Adipocyte (in vitro differentiated cells): ENCODE measurements at places on chromosomes 6 and 20.

GRCh38 chr20:62878244-62879038 is 16.8 kb upstream of the TCFL5 start:
- DNase-seq: no peak

DNA sequence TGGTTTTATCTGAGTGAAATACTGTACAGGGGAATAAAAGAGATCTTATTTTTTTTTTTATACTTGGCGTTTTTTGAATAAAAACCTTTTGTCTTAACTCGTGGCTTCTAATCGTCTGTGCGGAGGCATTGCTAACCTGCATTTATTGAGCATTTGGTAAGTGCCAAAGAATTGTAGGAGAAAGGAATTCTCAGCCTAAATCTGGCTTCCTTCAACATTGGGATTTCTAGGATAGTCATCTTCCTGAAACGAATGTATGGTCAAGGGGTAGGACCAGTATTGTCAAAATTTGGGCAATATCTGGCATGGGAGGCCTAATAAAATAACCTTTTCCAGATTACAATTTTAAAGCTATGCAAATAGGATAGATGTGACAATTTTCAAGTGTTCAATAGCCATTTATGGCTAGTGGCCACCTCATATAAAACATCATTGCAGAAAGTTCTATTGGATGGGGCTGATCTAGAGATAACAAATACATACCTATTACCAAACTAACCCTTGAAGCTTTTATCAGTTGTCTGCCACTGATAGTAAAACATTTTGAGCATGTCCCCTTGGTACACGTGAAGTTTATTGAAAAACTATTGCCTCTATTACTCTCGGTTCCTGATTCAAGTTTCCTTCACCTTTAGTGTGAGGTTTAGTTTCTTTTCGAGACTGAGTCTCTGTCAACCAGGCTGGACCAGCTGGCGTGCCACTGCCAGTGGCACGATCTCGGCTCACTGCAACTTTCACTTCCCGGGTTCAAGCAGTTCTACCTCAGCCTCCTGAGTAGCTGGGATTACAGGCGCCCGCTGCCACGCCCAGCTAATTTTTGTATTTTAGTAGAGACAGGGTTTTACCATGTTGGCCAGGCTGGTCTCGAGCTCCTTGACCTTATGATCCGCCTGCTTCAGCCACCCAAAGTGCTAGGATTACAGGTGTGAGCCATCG is 5.6 kb downstream of the PIM1 start:
- DNase-seq: no peak

GRCh38 chr6:111743862-111744692 is 129.2 kb downstream of the FYN start:
- DNase-seq: no peak

- DNase-seq: no peak
Observed at GRCh38 chr6:104940238-104940892, 16.5 kb upstream of the LIN28B start.

DNA sequence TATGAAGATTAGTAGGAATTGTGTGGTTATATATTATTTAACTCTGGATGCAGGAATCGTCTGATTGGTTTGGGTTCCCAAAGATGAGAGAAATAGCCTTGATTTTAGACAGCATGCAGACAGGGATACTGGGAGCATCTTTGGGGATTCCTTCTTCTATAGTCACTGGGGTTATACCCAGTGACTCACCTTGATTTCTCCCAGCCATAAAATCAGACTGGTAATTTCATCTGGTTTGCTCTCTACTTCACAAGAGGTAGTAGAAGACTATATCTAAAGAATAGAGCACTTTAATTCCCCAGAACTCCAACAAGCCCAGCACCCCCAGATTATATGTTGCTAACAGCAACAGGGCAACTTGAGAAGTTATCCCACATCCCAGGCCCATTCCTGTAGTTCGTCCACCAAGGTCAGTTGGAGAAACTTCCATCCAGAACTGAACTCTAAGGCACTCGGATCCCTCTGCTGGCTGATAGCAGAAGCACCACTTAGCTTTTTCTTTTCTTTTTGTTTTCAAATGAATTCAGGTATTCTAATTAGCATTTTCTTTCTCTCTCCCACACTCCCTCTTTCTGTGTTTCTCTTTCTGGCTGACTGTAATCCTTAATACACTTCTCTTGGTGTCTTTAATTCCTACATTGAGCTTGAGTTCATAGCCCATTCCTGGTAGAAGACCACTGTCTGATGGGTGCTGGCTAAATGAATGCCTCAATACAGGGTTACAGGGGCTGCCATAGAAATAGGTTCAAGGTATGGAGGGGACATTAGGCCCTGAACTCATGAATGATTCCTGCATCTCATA is 20.4 kb upstream of the EFHC1 start:
- DNase-seq: peak; percentile 81

- DNase-seq: peak; percentile 86
Observed at GRCh38 chr6:122789182-122790027, at the start of gene SMPDL3A. TSS of gene SMPDL3A (plus strand) at chr6:122789258. CDS start at chr6:122789347, 89 bp downstream.

DNA sequence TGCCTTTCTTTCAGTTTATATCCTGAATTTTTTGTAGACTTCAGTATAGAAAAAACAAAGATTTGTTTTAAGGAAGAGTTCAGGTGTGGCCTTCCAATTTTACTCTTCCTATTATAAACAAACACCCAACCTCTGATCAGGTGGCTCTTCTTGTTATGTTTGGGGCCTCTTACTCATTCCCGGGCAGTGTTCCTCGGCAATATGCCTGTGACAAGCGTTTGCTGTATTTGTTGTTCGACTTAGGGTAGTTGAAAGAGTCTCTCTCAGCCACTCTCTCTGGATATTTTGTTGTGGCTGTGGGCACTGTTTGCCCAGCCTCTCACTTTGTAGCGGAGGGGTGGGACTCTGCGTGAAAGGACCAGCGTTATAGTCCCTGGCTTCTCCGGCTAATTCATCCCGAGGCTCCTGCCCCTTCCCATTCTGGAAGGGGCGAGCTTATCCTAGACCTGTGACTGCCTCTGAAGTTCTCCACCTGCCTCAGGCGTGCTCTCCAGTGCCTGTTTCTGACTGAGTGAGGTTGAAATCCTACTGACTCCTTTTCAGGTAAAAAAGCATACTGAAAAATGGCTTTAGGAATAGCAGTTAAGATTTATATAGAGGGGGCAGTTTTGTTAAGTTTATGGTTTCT is 97.4 kb downstream of the PLCB4 start:
- DNase-seq: no peak

- no peak for DNase-seq
Observed at GRCh38 chr6:165725201-165725600, 62.2 kb upstream of the PDE10A start.

- no peak for DNase-seq
Observed at GRCh38 chr6:127834136-127834535, 66.7 kb downstream of the THEMIS start.

DNA sequence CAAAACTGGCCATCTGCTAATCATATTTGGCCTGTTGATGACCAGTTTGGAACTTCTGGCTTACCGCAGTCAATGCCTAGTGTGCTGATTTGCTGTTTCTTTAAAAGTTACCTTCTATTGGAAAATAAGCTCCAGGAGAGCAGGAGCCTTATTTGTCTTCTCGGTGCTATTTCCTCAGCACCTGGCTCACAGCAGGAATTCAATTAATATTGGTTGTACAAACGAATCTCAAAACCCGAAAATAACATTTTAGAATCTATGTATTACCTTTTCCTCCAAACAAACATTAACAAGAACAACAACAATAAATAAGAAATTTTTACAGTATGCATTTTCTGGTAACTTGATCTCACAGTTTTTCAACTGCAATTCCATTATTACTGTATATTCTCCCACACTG is 1080.7 kb upstream of the MAP3K7 start:
- no peak for DNase-seq

- no peak for DNase-seq
Observed at GRCh38 chr20:44656448-44656847, 4.9 kb upstream of the ADA start.

DNA sequence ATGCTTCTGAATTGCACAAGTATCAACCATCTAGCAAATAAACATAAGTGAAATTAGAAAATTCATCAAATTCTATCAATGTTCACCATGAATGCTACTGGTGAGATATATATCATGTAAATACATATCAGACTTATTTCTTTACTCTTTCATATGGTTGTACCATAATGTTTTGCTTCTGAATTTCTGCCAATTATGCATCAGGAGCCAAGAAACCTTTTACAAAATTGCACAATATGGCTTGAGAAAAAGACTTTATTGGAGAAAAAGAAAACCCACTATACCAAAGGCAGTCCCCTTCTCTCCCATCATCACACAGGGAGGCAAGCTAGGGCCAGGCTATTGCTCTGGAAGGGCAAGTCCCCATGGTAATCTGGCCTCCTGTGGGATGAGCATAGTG is 402.6 kb downstream of the C6orf118 start:
- DNase-seq: no peak

GRCh38 chr6:168858926-168859325 is 394.7 kb downstream of the THBS2 start:
- no peak for DNase-seq

DNA sequence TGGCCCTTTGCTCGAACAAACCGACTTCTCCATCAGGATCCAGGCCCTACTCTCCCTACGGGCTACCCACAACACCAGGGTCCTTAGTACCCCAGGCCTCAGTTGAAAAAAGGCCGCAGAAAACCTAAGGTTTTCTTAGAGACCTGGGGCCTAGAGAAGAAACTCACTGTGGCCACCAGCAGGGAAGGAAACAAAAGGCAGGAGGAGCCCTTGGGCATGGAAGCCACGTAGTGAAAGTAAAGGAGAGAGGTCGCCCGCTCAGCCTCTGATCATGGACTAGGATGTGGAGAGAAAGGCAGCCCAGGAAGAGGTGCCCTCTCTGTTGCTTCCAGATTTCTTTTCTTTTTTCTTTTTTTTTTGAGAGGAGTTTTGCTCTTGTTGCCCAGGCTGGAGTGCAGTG is 31.5 kb downstream of the CPNE5 start:
- no peak for DNase-seq

DNA sequence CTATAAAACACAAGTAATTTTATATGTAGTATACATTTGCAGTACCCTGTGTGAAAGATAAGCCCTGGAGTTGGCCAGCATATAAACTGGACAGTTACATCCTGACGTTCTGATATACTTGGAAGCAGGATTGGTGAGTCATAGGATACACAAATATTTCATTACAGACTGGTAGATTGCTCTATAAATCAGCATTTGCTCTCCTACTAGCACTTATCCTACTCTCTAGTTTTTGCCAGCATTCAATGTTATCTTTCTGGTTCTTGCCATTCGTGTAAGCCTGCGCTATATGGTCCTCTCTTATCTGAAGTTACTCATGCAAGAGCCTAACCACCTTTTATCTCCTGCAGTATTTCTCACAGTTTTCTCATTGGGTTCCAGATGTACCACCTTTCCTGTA is 680.2 kb upstream of the MMS22L start:
- DNase-seq: no peak

DNA sequence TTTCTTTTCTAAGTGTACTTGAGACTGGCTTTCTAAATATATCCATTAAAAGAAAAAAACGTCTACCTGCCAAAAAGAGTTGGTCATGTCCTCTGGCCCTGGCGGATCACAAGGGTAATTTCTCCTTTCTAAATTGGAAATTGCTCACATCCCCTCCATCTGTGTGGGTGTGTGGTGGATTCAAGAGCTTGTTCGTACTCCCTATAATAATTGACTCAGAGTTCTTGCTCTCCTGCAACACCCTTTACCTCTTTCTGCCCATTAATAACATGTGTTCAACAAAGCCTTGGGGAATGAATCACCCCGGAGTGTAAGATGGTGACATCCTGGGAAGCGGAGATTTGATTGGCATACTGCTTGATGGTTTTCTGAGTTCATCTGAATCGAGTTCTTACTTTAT is 263.8 kb downstream of the ALDH8A1 start:
- DNase-seq: no peak

DNA sequence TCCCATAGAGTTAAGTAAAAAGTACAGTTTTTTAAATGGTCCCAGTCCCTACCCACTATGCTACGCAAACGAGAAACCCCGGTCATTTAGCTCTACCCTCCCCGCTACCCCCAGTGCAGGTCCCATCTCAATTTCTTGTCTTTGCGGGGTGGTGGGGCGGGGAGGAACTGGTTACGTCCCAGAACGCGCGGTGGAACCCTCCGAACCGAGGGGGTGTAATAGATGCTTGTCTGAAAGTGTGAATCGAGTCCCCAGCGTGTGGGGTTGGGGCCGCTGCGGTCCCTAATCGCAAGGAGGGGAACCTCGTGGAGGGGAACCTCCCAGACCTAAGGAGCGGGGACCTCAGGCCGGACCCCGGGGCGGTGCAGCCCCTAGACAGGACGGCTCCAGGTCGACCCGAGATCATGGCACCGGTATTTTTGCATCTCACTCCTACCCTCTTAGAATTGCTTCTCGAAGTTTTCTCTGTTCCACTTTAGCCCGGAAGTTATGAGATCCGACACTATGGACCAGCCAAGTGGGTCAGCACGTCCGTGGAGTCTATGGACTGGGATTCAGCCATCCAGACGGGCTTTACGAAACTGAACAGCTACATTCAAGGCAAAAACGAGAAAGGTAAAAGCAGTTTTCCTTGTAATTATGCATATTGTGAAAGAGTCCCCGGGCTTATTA is 779 bp downstream of the HEBP2 start:
- DNase-seq: peak; percentile 52

DNA sequence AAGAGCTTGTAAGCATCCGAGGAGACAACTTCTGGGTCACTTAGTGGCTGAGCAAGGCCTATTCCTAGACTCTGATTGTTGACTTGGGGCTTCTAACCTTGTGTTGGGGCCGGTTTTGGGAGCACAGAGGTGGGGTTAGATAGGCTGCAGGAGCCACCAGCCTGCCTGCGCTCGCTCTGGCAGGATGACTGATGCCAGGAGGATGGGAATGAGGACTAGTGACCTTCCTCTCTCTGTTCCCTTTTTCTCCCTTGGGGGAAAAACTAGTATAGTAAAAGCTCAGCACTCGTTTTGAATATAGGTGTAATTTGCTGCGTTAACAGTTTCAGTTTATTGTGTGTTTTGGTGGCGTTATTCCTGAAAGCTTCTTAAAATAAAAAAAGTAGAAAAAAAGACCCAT is 141.5 kb downstream of the ARID1B start:
- DNase-seq: no peak

GRCh38 chr20:22491194-22491505 is 93.2 kb downstream of the FOXA2 start:
- DNase-seq: no peak

GRCh38 chr6:41524634-41525011 is 21.6 kb upstream of the FOXP4 start:
- no peak for DNase-seq

GRCh38 chr6:104607501-104607900 is 252.2 kb downstream of the HACE1 start:
- no peak for DNase-seq

DNA sequence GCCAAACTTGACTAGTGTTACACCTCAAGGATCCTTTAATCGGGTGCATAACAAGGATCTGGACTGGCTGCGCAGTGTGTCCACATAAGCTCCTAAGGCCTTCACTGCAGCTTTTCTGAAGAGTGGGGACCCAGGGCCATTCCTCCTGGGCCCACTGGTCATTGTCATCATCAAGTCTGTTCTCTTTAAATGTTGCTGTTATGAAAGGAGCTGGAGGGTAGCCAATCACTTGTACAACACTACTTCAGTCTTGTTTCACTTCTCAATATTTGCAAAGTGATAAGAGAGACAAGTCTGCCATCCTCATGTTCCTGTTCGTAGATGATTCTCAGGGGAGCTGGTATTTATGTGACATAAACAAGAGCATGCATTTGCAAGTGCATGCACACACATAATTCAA is 149.8 kb downstream of the SYNDIG1 start:
- no peak for DNase-seq

GRCh38 chr6:24419526-24419925 is 16.8 kb downstream of the MRS2 start:
- no peak for DNase-seq

GRCh38 chr20:53654932-53655624 is 61.4 kb upstream of the ZNF217 start:
- DNase-seq: no peak

GRCh38 chr20:33169176-33169794 is 1.3 kb downstream of the BPIFA2 start:
- DNase-seq: no peak
